ENCODE measurements at places on chromosomes 16 and 17. TPM values are rescaled to one million over a fixed set of nuclear protein-coding genes. Genes with fewer than 3 reads are reported as not detected.

SP6 gene
- 2.3 TPM for total RNA-seq

LLGL1 gene
- total RNA-seq, result 17.2 TPM

HSD17B1 gene
- total RNA-seq, result 0.39 TPM

SDR42E2 gene
- total RNA-seq, result 0.13 TPM

ZFPM1 gene
- total RNA-seq, result 1.6 TPM

KIF18B gene
- total RNA-seq, result 2.3 TPM

FAM171A2 gene
- 3.9 TPM for total RNA-seq

KRTAP4-1 gene
- not detected for total RNA-seq

PRSS22 gene
- total RNA-seq, result not detected

PRSS33 gene
- not detected for total RNA-seq

RTN4RL1 gene
- total RNA-seq, result 0.25 TPM
